ENCODE measurements at places on chromosomes 7 and 10. TPM values are rescaled to one million over a fixed set of nuclear protein-coding genes. Genes with fewer than 3 reads are reported as not detected.

Gene MMD2
- 0.08 TPM for polyA plus RNA-seq

Gene KLF14
- 0.02 TPM for polyA plus RNA-seq

Gene PIP
- polyA plus RNA-seq, result not detected

- no peak overlapping the region for H3K4me3 ChIP-seq
- no peaks in the 10 kb centered on the region for H3K27me3 ChIP-seq
- H3K4me1 ChIP-seq, result no peaks in the 10 kb centered on the region
- H3K36me3 ChIP-seq, result no peaks in the 10 kb centered on the region
- no peak for DNase-seq
- peak overlapping the region; percentile 27 for H3K27ac ChIP-seq
Observed at GRCh38 chr10:77970869-77971803, 44.6 kb upstream of the DLG5 start.

GRCh38 chr7:47498229-47499056, 83.5 kb downstream of the TNS3 start:
- no peaks in the 10 kb centered on the region for H3K36me3 ChIP-seq
- no peak overlapping the region for H3K27ac ChIP-seq
- H3K4me3 ChIP-seq, result no peak overlapping the region

Gene ELAPOR2
- polyA plus RNA-seq, result 11.2 TPM

- H3K4me3 ChIP-seq, result no peak overlapping the region
- no peaks in the 10 kb centered on the region for H3K36me3 ChIP-seq
- H3K4me1 ChIP-seq, result no peaks in the 10 kb centered on the region
- DNase-seq, result no peak
Observed at GRCh38 chr10:119358152-119358512, 150.8 kb downstream of the GRK5 start.

- H3K36me3 ChIP-seq, result no peaks in the 10 kb centered on the region
- H3K4me3 ChIP-seq, result peak overlapping the region; percentile 63
- H3K27ac ChIP-seq, result peak overlapping the region; percentile 94
Observed at GRCh38 chr7:73831834-73832651, 1.2 kb downstream of the CLDN4 start.

DNA sequence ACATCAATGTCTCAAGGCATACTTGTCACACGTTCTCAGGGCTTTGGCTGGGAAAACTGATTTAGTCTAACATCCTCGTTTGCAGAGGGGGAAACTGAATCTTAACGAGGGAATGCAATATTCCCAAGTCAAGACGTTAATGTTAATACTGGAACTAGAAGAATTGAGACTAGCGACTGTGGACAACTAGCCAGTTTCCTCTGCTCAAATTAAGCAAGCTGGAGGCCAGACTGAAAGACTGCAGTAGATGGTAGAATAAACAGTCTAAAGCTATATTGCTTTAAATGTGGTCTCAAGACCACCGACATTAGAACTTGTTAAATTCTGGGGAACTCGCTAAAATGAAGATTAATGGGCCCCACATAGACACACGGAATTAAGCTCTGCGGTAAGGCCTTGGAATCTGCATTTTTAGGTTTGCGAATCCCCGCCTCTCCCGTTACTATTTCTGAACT, 639 bp upstream of the TFAM start:
- H3K36me3 ChIP-seq, result peaks cover 27% of the 10 kb centered on the region
- DNase-seq, result no peak
- no peaks in the 10 kb centered on the region for H3K27me3 ChIP-seq
- H3K4me1 ChIP-seq, result no peaks in the 10 kb centered on the region

- H3K27me3 ChIP-seq, result no peaks in the 10 kb centered on the region
- DNase-seq, result no peak
- no peaks in the 10 kb centered on the region for H3K4me1 ChIP-seq
- no peak overlapping the region for H3K27ac ChIP-seq
- H3K4me3 ChIP-seq, result no peak overlapping the region
Observed at GRCh38 chr10:112223725-112224124, 40.2 kb upstream of the GPAM start.

Gene CAMK1D
- polyA plus RNA-seq, result 3.6 TPM

Gene FAM13C
- 0.36 TPM for polyA plus RNA-seq

GRCh38 chr7:102221961-102222360, 64.7 kb upstream of the SH2B2 start:
- no peak overlapping the region for H3K4me3 ChIP-seq
- DNase-seq, result no peak
- no peak overlapping the region for H3K27ac ChIP-seq

DNA sequence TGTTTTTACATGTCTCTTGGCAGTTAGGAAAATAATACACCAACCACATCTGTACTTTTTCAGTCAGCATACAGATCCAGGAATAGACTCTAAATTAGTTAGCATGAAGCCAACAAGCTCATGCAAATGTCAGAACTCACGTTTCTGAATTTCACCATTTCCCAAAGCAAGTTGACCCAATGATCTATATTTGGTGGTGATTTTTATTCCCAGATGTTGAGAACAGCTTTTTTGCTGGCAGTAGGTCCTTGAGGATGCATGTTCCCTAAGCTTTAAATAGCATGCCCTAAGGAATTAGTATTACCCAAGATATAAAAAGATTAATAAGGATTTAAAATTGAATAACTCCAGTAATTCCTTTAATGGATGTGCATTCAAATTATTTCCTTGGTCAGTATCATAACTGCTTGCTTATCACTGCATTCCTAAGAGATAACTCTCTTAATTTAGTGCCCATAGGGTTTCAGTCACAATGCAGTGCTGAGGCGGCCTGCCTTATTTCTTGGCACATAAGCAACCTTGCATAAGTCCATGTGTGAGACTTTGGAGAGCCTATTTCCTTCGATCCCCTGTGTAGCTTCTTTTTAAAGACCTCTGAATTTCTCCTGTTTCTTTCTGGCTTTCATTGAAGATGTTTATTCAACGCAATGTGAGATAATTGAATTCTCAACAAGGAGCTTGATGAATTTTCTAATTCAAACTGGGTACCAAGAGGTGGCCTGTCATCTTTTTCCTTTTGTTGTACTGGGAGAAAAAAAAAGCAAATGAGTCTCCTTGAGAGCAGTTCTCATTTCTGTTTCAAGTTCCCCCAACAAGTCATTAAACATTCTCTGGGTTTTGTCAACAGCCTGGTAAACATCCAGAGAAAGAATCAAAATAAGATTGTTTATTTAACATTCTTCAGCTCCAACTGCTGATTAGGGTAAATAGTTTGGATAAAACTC, 135.3 kb upstream of the MEOX2 start:
- H3K27ac ChIP-seq, result no peak overlapping the region
- no peak for DNase-seq

- H3K36me3 ChIP-seq, result no peaks in the 10 kb centered on the region
- H3K4me1 ChIP-seq, result peaks cover 17% of the 10 kb centered on the region
- H3K4me3 ChIP-seq, result peak overlapping the region; percentile 24
- no peak overlapping the region for H3K27ac ChIP-seq
- peak; percentile 63 for DNase-seq
Observed at GRCh38 chr10:14329746-14330173, 964 bp downstream of the FRMD4A start.

Gene GPR26
- 0.11 TPM for polyA plus RNA-seq
